ENCODE measurements at places on chromosomes 16 and 17. TPM values are rescaled to one million over a fixed set of nuclear protein-coding genes. Genes with fewer than 3 reads are reported as not detected.

GRCh38 chr17:69828087-69828486, 246.9 kb upstream of the KCNJ16 start:
- DNase-seq, result peak; percentile 50

DNA sequence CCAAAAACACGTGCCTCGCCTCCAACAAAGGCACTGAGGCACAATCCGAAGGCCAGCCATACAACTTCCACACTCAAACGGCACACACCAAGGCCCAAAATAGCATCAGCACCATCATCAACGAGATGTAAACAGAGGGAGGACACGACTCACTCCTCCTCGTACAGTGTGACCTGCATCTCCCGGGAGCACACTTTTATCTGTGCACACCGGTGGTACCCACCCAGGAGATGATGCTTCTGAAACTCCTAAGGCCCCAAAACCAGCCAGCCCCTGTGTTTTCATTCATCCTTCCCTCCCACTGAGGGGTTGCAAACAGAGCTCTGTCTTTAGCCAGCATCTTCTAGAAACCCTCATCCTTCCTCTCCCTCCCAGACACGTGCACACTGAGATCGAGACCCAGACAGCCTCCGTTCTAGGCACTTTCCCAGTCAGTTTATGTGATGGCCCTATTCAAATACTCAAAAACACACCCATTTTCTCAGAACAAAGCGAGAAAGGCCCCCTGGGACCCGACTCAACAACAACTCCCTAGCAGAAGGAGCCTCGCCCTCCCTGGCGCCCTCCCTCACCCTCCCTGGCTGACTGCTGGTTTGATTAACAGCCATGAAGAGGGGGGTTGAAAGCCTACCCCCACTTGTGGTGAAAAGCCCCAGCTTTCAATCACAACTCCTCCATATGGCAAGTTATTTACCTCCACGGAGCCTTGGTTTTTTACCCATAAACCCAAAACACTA, 76.3 kb downstream of the GAS7 start:
- no peak for DNase-seq

MEIOC gene
- total RNA-seq, result not detected

- no peak for DNase-seq
These were observed 3.3 kb upstream of the NR1D1 start for GRCh38 chr17:40103688-40104087.

HOXB1 gene
- not detected for total RNA-seq

RAC3 gene
- 5.6 TPM for total RNA-seq

DNA sequence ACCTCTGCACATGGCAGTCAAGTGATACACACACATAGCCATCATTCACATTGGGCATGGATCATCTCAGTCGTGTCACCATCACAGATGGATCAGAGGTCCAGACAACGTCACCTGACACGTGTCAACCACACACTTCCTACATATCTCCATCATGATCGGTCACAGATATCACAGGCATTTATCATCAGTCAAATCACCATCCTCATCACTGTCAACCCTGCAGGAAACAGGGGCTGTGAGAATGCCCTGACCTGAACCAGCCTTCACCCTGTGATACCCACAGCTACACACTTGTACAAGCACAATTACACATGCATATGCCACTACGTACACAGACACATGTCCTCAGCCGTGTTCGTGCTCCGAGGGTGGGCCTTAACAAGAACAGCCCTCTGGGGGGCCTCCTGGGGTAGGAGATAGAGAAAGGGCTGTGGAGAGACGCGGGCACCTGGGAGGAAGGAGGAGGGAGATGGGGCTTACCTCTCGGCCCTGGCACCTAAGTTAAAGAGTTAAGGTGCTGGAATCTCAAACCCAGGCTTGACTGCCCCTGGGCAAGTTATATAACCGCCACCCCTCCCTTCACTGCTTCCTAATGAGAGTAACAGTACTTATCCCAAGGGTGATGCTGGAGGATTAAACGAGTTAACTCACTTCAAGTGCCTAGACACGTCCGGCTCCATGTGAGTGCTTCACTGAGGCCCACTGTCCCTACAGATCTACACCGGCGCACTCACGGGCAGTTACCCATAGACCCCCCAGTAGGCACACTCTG, 1.1 kb downstream of the SLC12A4 start:
- DNase-seq, result no peak

DNA sequence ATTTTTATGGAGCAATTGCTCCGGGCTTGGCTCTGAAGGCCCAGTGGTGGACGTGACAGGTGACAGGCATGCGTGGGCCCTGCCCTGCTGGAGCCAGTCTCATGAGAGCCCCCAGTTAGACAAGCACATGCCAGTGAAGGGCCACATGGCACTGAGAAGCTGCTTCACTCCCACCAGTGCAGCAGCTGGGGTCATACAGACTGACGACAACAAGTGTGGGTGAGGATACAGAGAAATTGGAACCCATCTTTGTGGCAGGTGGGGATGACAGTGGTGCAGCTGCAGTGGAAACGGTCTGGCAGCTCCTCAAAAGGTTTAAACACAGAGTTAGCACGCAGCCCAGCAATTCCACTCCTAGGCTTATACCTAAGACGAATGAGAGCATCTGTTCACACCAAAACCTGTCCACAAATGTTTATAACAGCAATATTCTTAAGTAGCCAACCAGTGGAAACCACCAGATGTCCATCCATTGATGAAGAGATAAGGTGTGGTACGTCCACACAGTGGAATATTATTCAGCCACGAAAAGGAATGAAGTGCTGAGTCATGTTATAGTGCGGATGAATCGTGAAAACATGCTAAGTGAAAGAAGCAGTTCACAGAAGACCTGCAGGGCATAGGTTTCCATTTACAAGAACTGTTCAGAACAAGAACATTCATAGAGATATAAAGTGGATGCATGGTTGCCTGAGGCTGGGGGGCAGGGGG, 12.5 kb upstream of the CIBAR2 start:
- no peak for DNase-seq

DNA sequence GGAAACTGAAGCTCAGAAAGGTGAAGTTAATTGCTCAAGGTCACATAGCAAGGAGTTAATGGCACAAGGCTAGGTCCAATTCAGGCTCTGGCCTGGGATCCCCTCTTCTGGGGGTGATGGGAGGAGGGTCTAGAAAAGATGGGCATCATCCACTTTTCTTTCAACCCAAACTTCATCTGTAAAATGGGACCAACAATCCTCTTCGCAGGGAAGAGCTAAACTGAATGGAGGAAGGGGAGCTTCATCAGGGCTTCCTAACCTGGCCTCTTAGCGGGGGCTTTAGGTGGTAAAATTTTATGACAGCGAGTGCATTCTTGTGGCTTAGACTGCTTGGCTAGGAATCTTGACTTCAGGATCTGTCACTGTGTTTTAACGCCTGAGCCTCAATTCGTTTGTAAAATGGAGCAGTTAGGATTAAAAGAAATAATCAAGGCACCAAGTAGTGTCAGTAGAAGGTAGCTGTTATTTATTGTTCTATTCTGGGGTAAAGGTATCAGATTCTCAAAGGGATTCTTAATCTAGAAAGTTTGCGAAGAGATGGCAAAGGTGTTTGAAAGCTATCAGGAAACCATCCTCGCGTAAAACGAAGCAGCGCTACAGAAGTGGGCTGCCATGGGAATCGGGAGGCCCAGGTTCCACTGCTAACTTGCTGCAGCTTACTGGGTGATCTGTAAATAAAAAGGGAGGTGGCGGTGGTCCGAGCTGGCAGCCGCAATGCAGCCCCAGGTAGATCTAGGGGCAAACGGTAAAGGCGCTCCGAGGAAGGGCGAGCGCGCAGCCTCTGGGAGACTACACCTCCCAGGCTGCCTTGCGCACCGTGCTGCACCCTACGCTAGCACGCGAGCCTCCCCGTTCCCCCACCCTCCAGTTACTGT, 1.5 kb upstream of the SRCAP start:
- DNase-seq, result peak; percentile 9

MRPL58 gene
- total RNA-seq, result 35.2 TPM

LPO gene
- not detected for total RNA-seq

CSF3 gene
- total RNA-seq, result not detected

DNA sequence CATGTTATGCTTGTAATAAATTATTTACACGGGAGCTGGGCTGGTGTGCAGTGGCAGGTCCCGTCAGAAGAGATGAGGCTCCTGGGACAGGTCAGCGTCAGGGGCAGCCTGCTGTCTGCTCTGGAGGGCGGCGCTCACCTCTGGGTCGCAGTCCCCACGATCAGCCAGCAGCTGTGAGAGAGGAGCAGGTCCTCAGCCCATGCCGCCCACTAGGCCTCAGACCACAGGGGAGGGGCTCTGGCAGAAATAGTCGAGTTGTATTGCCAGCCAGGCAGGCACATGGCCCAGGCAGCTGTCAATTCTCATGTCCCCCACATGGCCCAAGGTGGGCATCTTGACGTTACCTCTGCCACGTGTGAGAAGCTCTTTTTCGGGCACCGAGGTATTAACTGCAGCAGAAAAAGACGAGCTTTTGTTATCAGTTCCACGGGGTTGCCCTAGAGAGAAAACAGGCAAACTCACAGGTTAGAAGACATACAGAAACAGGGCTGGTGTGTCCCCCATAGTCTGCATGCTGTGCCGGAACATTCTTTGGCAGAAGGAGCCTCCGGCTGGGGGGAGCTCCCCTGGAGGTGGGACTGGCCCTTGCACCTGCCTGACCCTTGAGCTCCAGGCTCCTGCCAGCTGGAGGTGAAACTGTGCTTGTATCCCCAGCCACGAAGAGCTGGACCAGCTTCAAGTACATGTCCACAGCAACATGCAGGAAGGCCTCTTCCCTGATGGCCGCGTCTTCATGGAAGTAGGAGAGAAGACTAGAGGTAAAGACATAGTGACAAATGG, 17.4 kb downstream of the ZNF276 start:
- DNase-seq, result no peak

DNA sequence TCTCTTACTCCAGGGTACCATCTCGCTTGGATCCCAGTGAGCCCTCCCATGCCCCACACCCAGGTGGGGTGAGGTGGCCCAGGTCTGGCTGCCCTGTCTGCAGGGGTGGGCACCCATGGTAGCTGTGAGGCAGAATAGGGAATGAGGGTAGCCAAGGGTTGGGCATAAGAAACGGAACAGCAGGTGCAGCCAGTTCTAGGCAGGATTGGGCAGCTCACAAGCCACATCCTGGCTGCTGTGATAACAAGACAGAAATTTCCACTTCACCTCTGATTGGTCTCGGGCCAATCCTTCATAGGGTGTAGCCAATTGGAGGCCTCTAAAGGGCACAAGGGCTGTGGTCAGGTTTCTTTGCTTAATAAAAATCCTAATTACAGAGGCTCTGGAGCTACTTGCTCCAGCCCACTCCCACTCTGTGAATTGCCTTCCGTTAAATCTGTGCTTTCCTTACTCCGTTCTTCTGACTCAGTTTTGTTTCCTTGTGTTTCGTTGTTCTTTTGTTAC, 1.5 kb upstream of the ARHGDIG start:
- peak; percentile 51 for DNase-seq

- peak; percentile 59 for DNase-seq
These were observed at the start of gene DLX3 for GRCh38 chr17:49995055-49995738. Gene DLX3 (minus strand): TSS chr17:49995224. CDS start chr17:49994998, 226 bp downstream.

DNA sequence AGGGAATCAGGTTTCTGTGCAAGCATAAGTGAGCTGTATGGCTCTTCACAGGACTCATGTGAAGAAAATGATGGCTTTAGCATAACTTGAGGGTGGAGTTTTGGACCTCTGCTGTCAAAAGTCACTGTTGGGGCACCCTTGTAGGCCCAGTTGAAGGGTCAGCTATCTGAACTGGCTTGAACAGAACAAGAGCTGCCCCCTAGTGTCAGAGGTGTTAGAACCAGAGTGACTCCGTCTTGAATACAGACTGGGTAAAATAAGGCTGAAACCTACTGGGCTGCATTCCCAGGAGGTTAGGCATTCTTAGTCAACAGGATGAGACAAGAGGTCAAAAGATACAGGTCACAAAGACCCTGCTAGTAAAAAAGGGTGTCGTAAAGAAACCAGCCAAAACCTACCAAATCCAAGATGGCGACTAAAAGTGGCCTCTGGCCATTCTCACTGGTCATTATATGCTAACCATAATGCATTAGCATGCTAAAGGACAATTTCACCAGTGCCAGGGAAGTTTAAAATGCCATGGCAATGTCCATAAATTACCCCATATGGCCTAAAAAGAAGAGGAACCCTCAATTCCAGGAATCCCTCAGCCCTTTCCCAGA, 484.0 kb upstream of the ERCC4 start:
- no peak for DNase-seq

All from fibroblast of lung (primary cell).